Fibroblast of skin of right biceps (primary cell): ENCODE measurements at places on chromosomes 3 and 15.

- DNase-seq = peak; percentile 21
Measured at GRCh38 chr15:60580650-60581376, 101.9 kb upstream of the ICE2 start.

DNA sequence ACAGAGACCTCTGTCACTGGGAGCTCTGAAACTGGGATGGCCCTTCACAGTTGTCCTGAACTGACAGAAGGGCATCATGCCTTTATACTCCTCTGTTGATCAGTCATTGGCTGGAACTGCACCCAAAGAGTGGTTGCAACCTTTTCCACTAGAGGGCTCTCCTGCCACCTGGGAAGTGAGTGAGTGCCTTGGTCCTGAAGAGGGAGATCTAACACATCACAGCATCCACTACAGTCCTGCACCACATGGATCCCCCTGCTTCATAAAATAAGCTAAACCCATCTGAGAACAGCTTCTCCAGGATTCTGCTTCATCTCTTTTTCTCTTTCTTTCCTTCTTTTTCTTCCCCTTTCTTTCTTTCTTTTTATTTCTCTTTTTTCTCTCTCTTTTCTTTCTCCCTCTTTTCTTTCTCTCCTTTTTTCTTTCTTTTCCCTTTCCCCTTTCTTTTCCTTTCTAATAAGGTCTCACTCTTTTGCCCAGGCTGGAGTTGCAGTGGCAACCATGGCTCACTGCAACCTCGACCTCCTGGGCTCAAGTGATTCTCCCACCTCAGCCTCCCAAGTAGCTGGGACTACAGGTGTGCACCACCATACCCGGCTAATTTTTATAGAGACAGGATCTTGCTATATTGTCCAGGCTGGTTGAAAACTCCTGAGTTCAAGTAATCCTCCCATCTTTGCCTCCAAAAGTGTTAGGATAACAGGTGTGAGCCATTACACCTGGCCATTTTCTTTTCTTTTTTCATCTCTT lies 42.8 kb upstream of the RAF1 start:
- peak; percentile 73 for DNase-seq

GRCh38 chr3:195508185-195508584 lies 34.9 kb downstream of the PPP1R2 start:
- DNase-seq = no peak

DNA sequence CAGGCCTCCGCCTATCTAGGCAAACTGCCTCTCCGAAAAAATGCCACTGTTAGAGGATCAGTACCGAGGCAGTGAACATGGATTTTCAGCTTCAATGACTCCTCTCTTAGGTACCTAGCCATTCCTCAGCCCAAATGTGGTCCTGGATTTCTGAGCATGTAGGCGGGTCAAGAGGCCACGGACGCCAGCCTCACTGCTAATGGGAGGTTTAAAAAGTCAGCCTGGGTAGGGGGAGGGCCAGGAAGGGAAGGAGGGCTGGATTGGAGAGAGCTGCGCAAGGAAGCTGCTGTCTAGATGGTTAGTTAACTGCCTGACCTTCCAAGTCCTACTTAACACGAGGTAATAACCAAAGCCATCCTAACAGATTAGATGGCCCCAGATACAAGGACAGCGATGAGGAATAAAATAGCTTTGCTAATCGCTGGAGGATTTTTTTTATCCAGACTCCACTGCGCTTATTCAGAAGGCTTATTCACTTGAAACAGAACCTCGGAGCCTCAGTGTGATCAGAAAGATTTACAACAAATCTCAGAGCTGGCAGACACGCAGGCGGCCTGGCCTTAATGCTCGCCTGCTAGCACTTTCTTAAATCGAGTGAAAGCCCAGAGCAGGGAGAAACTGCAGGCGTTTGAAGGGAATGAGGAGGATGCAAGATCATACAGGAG lies 34.3 kb downstream of the TLE3 start:
- DNase-seq = no peak

- no peak for DNase-seq
Measured at GRCh38 chr3:86451749-86452148, 539.2 kb downstream of the VGLL3 start.

DNA sequence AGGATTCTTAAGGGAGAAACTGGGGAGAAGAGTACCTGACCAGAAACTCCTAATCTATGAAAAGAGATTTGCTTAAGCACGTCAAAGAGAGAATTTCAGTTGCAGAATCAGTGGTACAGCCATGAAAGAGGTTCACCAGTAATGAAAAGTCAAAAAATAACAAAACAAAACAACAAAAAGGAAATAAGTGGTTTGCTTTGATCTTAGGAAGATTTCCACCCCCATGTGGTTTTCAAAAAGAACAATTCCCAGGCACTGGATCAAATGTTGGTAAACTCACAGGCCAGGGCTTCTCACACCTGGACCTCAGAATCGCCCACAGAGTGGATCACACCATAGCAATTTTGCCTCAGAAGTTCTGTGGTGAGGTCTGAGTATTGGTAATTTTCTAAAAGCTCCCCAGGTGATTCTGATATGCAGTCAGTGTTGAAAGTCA lies 67.5 kb downstream of the TMEM39A start:
- no peak for DNase-seq
